ENCODE measurements at places on chromosomes 1 and 21.

DNA sequence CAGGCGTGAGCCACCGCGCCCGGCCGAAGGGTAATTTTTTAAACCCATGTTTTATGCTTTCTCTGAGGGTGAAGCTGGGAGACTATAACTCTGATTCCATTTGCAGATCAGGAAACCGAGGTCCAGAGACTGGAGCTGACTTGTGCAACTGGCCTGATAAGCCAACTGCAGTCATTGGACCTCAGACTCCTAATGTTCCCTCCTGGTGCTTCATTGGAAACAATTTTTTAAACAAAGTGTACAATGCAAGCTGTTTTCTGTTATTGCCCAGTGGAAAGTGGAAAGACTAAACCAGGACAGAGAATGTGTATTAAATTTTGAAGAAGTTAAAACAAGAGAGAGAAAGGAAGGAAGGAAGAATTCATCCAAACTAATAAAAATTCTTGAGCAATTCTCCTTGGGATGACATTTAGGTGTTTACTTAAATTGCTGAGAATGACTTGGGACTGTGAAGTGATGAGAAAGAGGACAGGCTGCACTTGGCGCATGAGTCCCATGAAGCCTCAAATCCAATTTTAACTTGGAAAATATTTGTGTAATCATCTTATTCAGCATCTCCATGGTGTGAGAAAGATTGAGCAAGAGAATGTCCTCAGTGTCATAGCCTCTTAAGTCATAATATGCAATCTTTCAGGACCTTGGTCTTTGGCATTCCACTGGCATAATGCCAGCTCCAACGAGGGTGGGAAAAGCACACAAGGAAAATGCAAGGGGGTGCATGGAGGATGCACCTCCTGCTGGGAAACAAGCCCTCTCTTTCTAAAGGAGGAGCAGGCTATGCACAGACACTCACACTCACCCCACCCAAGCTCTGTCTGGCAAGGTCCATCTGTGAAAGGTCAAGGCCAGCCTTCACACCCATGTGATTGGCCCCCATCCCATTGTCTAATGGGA, 342.0 kb downstream of the SIPA1L2 start:
- no peak for DNase-seq

GRCh38 chr1:201781437-201781836, 47.5 kb upstream of the IPO9 start:
- no peak for DNase-seq

- peak; percentile 67 for DNase-seq
Measured at GRCh38 chr1:1348420-1349255, 580 bp downstream of the DVL1 start.

DNA sequence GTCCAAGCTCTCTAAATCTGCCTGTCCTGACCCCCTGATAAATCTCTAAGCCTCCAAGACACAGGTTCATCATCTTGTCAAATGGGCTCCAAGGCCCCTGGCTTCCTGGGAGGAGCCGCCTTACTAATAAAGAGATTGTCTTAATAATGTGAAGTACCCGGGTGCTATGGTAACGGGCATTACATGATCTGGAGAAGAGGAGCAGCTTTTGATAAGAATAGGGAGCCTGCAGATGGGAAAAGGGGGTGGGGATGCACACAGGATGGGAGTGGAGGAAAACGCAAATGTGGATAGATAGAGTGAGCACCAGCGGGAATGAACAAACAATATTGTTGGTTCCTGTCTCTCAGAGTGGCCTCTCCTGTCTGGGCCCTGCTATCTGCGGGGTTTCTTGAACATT, 11.9 kb upstream of the RXRG start:
- DNase-seq: no peak

- no peak for DNase-seq
Measured at GRCh38 chr1:3903141-3904005, 3.3 kb upstream of the C1orf174 start.

GRCh38 chr1:43893006-43893405, 40.6 kb upstream of the ARTN start:
- DNase-seq: no peak

DNA sequence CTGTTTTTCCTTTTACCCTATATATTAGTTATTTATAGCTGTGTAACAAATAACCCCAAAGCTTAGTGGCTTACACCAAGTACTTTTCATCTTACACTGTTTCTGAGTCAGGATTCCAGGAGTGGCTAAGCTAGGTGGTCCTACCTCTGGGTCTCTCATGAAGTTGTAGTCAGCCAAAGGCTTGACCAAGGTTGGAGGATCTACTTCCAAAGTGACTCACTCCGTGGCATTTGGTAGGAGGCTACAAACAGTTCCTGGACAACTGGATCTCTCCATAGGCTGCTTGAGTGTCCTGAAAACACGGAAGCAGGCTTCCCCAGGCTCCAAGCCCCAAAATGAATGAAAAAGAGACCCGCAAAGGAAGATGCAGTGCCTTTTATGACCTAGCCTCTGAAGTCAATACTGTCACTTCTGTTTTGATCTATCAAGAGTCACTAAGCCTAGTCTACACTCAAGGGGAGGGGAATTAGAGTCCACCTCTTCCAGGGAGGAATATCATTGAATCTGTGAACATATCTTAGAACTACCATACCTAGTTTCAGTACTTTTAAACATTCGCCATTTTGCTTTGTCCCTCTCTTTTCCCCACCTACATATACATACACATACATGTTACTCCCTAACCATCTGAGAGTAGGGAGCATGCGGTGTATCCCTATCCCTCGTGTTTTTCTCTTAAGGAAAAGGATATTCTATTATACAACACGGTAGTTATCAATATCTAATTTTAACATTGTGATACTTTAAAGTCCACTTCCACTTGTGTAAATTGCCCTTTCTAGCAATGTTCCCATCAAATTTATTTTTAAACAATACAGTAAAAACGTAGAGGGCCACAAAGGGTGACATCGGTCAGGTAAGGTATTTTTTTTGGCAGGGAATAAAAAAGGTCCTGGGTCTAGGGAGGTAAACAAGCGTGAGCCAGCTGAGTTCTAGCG, 67.2 kb downstream of the SLC35A3 start:
- no peak for DNase-seq

GRCh38 chr1:29592731-29593130, 356.4 kb downstream of the PTPRU start:
- DNase-seq: peak; percentile 11

DNA sequence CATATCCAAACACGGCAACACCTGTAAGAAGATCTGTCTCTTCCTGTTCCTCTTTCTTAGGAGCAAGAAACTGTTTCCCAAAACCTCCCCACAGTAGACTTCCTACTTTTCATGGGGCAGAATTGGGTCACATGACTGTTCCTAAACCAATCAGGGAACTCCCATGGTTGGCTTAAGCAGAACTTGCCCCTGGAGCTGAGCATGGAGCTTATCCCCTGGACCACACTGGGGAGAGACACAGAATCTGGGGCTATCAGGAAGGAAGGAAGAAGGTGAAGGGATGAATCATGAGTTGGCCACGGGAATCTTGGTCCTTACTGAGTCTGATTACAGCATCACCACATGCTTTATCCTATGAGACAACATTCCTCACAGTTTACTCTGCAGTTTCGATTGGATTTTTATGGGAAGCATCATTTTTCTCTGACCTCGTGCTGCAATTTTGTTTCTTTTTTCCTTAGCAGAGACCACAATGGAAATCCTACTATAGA, 81.8 kb downstream of the CDC7 start:
- DNase-seq: no peak

DNA sequence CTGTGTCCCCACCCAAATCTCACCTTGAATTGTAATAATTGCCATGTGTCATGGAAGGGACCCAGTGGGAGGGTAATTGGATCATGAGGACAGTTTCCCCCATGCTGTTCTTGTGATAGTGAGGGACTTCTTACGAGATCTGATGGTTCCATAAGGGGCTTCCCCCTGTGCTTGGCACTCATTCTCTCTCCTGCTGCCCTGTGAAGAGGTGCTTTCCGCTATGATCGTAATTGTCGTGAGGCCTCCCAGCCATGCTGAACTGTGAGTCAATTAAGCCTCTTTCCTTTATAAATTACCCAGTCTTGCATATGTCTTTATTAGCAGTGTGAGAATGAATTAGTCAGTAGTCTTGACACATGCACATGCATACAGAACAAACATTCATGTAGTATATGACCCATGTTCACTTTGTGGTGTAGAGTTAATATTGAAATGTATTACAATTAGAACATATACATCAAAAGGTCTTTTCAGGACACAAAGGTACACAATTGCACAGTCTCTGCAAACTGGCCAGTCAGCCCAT, 16.9 kb upstream of the IFI16 start:
- no peak for DNase-seq

GRCh38 chr1:86926883-86927282, 12.4 kb downstream of the HS2ST1 start:
- no peak for DNase-seq

- peak; percentile 94 for DNase-seq
Measured at GRCh38 chr1:26363549-26364448, 8.8 kb downstream of the ZNF683 start.

DNA sequence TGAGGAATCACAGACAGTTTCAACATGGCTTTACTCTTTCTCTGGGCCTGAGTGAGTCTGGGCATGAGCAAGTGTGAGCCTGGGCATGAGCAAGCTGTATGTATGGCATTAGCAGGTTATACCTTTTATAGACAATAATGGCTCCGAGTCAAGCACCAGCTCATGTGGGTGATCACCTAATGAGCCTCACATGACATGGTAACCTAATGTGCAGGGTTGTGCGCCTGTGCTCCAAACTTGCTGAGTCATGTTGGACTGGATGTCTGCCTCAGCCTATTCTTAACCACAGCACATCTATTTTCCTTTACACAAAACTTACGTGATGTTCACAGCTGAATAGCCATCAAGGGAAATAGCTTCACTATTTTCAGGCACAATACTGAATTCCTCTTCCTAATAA, 236.2 kb upstream of the NRIP1 start:
- no peak for DNase-seq

DNA sequence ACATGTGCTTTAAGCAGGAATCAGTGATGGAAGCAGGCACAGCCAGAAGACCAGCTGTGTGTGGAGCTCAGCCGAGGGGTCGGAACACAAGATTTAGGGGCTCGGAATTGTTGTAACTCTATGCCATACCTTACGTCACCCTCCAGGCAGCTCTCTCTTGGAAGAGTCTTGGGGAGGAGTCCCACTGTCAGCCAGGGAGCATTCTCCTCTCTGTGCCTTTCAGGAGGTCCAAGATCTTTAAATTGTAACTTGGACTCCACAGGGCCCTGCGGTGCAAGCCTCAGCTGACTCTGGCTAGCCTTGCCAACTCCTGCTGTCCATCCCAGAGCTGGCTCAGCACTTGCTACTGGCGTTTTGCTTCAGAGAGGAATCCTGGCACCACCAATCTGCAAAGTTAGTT, 26.4 kb upstream of the ROR1 start:
- no peak for DNase-seq

DNA sequence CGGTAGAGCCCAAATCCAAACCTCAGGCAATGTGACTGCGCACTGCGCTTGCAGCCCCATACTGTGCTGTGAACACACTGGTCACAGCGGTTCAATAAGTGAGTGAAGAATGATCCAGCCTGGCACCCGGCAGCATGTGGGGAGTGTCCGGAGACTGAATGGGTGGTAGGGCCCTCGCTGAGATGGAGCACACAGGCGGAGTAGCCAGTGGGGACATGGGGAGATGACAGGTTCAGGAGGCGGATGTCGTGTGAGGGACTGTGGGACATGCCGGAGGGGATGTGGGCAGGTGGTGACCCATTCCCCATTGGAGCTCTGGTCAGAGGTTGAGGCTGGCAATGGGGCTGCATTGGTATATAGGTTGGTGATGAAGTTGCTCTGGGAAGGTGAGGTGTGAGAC, 5.6 kb downstream of the SRARP start:
- no peak for DNase-seq

- no peak for DNase-seq
Measured at GRCh38 chr1:220680085-220680687, 10.0 kb upstream of the C1orf115 start.

GRCh38 chr1:60895701-60896100, 186.7 kb upstream of the NFIA start:
- DNase-seq: no peak

- no peak for DNase-seq
Measured at GRCh38 chr1:236377832-236378535, 16.1 kb upstream of the EDARADD start.
